Osteoblast (primary cell): ENCODE measurements at places on chromosomes 5 and 9. TPM values are rescaled to one million over a fixed set of nuclear protein-coding genes. Genes with fewer than 3 reads are reported as not detected.

DNA sequence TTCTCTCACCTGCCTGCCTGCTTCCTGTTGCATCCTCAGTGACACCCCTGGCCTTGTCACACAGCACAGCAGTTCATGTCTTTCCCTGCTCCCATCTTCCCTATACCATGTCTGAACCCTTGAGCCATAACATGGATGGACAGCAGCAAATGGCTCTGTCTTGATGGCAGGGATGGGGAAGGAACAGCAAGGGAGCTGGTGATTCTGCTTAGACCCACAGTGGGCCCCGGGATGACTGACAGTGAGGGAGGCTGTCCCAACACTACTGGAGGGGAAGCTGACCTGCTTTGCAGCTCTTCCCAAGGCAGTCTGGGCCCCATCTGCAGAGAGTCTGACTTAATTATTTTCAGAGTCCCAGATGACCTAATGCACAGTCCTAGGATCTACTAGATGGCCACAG is 48.2 kb downstream of the MARCHF3 start:
- H3K27ac ChIP-seq: no peak overlapping the region
- DNase-seq: no peak
- H3K4me3 ChIP-seq: no peak overlapping the region
- H3K4me1 ChIP-seq: peaks cover 6% of the 10 kb centered on the region
- no peaks in the 10 kb centered on the region for H3K27me3 ChIP-seq
- no peaks in the 10 kb centered on the region for H3K36me3 ChIP-seq

GRCh38 chr9:127539259-127539981 is 72.7 kb upstream of the STXBP1 start:
- no peaks in the 10 kb centered on the region for H3K27me3 ChIP-seq
- H3K27ac ChIP-seq: peak overlapping the region; percentile 92
- peaks cover 94% of the 10 kb centered on the region for H3K4me1 ChIP-seq
- H3K36me3 ChIP-seq: peaks cover 28% of the 10 kb centered on the region
- peak overlapping the region; percentile 3 for H3K4me3 ChIP-seq

- H3K27ac ChIP-seq: no peak overlapping the region
- no peak for DNase-seq
- peaks cover 3% of the 10 kb centered on the region for H3K4me1 ChIP-seq
- no peaks in the 10 kb centered on the region for H3K27me3 ChIP-seq
- no peak overlapping the region for H3K4me3 ChIP-seq
Observed at GRCh38 chr9:84339962-84340361, 596 bp downstream of the SLC28A3 start.

GRCh38 chr5:125894383-125894782 is 528.8 kb upstream of the GRAMD2B start:
- DNase-seq: no peak
- peaks cover 6% of the 10 kb centered on the region for H3K4me1 ChIP-seq
- H3K27me3 ChIP-seq: no peaks in the 10 kb centered on the region
- no peak overlapping the region for H3K4me3 ChIP-seq
- no peak overlapping the region for H3K27ac ChIP-seq

DNA sequence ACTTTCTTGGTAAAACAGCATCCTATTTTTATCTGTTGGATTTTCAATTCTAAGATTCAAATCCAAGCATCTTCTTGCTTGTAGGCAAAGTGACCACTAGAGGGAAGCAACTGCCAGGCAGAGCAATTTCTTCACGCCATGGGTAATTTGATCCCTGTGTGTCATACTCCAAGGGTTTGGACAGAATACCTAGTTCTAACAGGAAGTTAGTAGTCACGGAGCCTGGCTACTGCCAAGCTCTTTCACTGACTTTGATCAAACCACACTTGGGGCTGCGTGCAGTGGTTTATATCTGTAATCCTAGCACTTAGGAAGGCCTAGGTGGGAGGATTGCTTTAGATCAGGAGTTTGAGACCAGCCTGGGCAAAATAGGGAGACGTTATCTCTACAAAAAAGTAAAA is 473.6 kb upstream of the TNC start:
- H3K36me3 ChIP-seq: no peaks in the 10 kb centered on the region
- H3K4me1 ChIP-seq: peaks cover 59% of the 10 kb centered on the region
- H3K27me3 ChIP-seq: no peaks in the 10 kb centered on the region
- H3K4me3 ChIP-seq: no peak overlapping the region
- H3K27ac ChIP-seq: peak overlapping the region; percentile 98

DNA sequence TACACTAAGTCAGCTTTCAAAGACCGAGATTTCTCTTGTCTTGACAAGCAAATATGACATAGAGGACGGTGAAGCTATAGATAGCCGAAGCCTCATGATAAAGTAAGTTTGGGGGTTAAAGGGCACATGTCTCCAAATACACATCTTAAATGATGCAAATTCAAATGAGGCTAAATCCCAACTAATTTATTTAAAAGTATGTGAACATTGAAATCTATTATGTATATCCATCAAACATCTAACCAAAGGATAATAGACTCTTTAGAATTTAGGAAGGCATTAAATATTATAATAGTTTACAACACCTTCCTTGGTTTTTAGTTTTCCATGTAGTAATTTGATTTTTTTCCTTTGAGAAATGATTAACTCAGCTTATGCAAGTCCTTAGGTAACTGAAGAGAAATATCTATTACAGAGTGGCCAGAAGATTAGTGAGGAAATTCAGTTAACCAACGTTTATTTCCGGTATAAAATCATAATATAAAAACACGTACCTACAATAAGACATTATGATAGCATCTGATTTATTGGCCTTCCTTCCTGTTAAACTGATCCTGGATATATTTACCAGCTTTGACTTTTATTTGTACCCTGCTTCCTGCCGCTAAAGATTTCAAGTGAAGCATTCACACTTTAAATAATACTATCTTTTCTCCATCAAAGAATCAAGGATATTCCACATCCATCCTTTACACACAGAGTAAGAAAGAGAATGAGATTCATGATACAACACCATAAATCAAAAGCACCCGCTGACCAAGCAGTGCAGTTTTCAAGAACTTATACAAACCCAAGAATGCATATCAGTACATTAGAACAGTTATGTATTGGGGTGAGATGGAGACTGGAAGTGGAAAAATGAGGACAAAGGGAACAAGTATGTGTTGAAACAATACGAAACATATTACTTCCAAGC is 31.9 kb upstream of the F2R start:
- H3K4me1 ChIP-seq: peaks cover 13% of the 10 kb centered on the region
- no peak overlapping the region for H3K4me3 ChIP-seq
- no peak overlapping the region for H3K27ac ChIP-seq
- no peak for DNase-seq
- H3K27me3 ChIP-seq: no peaks in the 10 kb centered on the region

The OR13C5 gene
- total RNA-seq: not detected in 2 replicates

The FAM170A gene
- total RNA-seq: not detected in 2 replicates

The GGTA1 gene
- not detected in 2 replicates for total RNA-seq
